ENCODE measurements at places on chromosomes 6 and 20.

DNA sequence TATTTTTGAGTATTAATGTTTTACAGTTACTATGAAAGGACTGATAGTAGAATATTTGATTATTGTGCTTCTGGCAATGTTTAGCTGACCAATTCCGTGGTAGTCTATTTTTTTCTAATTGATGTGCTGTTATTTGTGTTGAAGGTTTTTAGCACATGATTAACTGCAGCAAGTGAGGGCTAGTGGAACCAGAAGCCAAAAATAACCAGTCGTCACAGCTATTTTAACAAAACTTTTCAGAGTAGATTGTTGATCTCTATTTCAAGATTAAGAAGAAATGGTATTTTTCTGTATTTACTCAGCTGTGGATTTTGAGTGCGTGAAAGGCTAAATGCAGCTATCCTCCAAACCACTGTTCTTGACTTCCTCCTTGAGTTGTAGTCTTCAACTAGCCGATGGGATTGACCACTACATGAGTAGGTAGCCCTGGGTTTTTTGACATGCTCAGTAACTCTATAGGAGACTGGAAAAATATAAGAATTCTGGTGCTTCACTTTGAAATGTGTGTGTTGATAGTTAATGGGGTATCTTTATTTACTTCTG is 258.0 kb downstream of the ZFAND3 start:
- DNase-seq = no peak

DNA sequence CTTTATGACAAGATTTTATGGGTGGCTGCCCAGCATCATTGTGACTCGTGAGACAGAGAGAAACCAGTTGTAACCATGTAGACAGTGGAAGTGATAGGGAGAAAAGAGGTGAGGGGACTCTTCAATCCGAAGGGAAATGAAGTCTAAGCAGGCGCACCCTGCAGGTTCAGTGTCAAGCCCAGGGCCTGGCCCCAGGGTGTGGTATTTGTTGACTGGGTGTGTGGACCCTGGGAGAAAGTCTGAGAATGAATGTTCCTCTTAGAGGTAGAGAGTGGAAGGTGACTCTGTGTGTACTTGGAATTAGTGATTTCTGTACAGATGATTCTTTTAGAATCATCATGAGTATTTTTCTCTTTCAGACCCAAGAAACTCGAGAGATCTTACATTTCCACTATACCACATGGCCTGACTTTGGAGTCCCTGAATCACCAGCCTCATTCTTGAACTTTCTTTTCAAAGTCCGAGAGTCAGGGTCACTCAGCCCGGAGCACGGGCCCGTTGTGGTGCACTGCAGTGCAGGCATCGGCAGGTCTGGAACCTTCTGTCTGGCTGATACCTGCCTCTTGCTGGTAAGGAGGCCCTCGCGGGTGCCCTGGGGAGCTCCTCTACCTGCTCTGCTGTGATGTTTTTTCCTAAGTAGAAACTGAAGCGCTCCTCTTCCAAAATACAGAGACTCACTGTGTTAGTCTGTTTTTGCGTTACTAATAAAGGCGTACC is 68.0 kb downstream of the PTPN1 start:
- peak; percentile 58 for DNase-seq

GRCh38 chr6:136790411-136791295 is 1.6 kb downstream of the MAP3K5 start:
- no peak for DNase-seq

DNA sequence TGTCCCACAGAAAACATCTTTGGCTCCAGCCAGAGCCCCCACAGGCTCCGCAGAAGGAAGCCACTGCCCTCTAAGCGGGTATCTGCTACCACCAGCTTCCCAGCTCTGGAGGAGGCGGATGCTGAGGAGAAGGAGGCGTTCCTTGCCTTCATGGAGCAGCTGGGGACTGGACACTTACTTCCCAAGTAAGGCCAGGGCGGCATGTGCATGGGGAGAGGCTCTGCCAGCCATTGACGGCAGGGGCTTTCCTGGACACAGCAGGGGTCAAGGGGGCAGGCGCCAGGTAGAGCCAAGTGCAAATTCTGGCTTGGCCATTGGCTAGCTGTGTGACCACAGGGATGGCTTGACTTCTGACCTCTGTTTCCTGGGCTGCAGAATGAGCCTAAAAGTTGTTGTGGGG is 17.8 kb downstream of the RAB44 start:
- no peak for DNase-seq

- no peak for DNase-seq
Measured at GRCh38 chr6:75931011-75931680, 141.3 kb downstream of the IMPG1 start.

DNA sequence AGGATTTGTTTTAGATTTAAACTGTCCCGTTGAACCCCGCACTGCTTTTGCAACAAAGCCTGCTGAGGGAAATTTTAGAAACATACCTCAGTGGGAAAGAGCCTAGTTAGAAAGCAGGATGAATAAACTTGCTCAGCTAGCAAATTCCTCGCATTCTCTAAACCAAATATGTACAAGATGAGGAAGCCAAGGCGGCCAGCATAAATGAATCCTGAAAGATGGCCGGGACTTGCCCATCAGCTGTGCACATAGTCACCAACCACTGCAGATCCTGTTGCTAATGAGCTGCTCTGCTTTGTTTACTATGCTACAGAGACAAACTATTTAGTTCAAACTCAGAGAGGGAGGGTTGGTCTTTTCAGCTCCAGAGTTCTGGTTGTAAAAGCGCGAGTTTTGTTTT is 49.0 kb downstream of the TMEM170B start:
- DNase-seq = peak; percentile 55

DNA sequence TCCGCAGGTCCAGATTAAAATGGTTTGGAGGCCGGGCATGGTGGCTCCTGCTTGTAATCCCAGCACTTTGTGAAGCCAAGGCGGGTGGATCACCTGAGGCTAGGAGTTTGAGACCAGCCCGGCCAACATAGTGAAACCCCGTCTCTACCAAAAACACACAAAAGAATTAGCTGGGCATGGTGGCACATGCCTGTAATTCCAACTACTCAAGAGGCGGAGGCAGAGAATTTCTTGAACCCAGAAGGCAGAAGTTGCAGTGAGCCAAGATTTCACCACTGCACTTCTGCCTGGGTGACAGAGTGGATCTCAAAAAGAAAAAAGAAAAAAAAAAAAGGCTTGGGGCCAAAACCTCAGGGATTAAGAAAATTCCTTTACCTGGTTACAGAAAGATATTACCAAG is 30.5 kb downstream of the C6orf15 start:
- DNase-seq = no peak

DNA sequence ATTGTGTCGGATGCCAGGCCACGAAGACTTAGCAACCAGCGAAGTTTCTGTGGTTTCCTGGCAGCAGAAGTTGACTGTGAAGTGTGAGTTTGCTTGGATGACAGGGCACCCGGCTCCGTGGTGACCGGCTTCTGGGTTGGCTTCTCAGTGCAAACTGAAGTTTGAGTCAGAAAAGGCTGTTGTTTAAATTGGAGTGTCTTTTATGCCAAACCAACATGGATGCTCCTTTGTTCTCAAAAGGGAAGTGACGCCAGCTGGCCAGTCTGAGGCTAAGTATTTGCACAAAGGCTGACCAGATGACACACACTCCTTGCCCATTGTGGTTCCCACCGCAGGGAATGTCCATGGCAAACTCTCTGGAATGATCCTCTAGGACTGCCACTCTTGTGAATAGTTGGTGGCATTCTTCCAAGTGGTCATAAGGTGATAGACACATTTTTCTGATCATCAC is 164.8 kb upstream of the QKI start:
- no peak for DNase-seq

DNA sequence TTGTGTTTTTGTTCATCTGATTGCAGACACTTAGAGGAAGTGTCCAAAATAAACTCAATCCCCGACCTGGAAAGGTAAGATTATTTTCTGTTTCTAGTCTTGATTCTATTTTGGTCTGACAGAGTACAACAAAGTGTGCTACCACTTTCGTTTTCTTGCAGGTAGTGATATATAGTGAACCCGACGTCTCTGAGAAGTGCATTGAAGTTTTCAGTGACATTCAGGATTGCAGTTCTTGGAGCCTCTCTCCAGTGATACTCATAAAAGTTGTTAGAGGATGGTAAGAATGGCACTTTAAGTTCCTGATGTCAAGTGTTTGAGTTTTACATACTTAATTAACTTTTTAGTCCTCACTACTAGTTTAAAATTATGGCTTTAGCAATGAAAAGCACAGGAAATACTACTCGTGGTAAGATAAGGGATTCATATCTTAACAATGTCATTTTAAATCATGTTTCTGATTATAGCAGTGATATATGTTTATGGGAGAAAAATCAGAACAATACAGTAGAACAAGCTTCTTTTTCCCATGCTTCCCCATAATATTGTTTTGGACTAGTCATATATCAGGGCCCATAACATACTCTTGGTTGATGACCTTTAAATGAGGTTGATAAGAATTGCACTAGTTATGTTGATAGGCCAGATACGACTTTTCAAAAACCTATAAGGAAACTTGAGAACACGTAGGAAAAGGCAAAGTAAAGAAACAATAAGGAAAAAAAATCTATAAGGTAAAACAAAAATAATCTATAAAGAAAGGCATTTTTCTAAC is 104.0 kb downstream of the RTN4IP1 start:
- no peak for DNase-seq

GRCh38 chr6:133594652-133595110 is 294.2 kb upstream of the TCF21 start:
- peak; percentile 45 for DNase-seq

GRCh38 chr6:87196275-87196842 is 41.0 kb downstream of the ZNF292 start:
- no peak for DNase-seq
